Hypothalamus (tissue), 51 donors: ENCODE measurements at places on chromosomes 2 and 18.

DNA sequence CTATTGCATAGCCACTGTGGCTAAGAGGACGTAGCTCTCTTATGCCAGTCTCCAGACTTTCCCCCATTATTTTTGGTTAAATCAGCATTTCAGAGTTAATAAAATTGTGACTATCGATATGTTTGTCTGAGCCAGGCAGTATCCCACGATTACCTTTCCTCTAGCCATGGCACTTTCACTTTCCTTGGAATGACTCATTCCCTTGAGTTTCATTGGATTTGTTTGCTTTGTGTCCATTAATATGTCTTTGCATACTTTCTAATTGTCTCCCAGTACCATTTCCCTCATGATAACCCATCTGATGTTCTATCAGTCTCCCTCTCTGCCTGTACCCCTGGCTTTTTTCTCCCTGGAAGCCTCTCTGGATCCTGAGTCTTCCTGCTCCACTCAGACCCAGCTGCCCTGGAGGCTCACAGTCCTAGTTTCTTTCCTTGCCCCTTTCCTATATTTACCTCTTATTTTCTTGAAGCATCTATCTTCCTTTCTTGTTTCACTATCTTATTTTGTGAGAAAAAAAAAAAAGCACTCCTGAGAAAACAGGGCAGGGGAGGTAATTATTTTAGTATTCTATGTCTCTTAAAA lies 126.1 kb downstream of the MTX2 start:
- no peak for DNase-seq

GRCh38 chr2:85545780-85546240 lies 6.8 kb downstream of the MAT2A start:
- no peak for DNase-seq

DNA sequence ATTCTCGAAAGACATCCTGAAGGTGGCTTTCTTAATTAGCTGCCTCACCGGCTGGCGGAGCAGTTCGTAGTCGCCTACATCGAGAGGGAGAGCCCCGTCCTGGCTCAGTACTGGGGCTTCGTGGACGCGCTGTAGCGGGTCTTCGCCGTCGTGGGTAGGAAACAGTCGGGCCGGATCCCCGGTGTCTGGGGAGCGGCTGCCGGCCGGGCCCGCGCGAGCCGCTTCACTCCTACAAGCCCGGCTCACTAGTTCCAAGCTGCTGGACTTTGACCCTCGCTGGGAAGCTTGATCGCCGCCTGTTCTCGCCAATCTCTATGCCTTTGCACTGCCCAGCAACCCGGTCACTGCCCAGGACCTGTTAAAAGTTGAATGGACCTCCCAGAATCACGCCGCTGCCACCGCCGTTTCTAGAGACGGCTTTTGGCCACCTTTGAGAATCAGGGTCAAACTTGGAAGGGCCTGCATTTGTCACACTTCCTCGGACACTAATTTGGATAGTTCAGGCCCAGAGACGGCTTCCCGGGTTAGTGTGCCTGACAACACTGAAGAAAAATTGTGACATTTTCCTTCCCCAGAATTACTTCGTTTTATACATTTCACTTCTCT lies 41.4 kb upstream of the AKAIN1 start:
- DNase-seq: no peak

DNA sequence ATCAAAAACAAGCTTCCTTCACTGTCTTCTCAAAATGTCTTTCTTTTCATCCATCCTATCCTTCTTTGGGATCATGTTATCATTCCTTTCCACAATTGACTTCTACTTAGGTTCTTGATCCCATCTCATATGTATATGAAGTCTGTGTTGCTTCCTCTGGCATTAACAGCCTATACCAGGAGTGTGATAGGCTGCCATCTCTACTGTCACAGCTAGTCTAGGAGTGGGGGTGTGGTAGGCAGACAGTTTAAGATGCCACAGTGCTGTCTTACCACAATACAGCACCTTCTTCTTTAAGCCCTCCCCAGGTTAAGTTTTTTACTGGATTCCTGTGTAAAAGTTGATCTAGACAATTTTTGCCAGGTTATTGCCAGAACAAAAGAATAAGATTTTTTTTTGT lies 3.7 kb upstream of the HTR2B start:
- DNase-seq: no peak

DNA sequence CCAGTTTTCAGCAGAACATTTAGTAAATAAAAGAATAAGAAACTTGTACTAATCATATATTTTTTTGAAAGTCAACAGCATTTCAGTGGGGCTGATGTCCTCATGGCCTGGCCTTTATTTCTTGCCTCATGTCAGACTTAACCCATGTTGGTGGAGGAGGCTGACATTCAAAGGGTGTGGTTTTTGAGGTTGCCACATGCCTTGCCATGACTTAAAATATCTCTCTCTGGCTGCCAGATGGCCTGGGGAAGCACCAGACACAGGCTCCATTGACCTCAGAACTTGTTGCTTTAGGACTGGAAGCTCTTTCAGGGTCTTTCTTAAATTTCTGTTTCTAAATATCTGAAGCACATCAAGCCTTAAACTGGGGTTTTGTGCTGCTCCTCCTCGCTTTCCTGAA lies 32.5 kb upstream of the CD28 start:
- DNase-seq: no peak

- peak; percentile 75 for DNase-seq
These were observed at the start of gene MERTK for GRCh38 chr2:111897924-111898702. Gene MERTK (plus strand): TSS chr2:111898607. CDS start chr2:111898736, 129 bp downstream.

GRCh38 chr2:124281541-124281940 lies 256.5 kb downstream of the CNTNAP5 start:
- no peak for DNase-seq

GRCh38 chr2:236546561-236547002 lies 23.0 kb upstream of the ACKR3 start:
- no peak for DNase-seq

GRCh38 chr2:214591366-214591765 lies 180.5 kb downstream of the VWC2L start:
- no peak for DNase-seq

DNA sequence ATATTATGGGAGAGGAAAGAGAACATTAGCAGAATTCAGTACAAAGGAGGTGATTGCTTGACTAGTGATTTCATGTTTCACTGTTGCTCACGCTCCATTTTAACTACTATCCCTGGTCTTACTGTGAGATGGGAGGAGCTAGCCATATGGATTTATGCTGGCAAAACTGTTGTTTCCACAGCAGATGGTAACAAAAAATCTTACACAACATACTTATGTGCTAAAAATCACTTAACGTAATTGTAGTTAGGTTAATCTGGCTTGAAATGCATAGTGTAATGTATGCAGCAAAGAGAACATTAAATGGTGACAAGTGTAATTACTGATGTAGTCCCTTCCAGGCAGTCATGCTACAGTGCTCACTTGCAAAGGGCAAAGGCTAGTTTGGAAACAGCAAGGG lies 155.6 kb upstream of the LYPD1 start:
- no peak for DNase-seq

- no peak for DNase-seq
These were observed 106.3 kb downstream of the ACVR1 start for GRCh38 chr2:157769856-157770255.

DNA sequence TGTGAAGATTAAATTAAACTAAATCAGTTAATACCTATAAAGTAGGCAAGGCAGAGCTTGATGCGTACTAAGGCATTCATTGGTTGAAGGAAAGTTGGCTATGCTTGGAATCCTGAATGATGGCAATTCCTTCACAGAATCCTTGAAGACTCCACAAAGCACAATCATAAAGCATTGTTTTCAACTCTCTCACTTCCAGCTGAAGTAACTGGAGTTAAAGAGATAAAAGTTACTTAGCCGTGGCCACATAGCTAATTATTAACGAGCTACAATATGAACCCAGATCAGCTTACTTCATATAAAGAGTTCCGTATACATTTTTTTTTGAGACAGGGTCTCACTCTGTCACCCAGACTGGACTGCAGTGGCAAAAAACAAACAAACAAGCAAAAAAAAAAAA lies 483.9 kb upstream of the DDX18 start:
- DNase-seq: no peak

DNA sequence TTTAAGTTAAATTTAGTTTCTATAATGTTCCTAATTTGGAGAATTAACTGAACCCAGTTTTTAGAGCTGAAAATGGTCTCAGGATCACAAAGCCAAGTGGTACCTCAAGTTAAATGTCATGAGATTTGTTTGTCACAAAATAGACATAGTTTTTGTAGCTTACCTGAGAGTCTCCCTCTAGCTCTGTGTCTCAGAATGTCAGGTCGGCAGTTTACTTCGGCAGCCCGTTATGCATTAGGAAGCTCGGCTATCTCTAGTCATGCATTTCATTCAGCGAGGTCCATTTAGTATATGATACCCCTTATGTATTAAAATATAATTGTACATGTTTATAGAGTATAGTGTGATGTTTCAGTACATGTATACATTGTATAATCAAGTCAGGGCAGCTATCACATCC lies 155.6 kb downstream of the EML6 start:
- DNase-seq: no peak

- no peak for DNase-seq
These were observed 643.3 kb downstream of the SOCS6 start for GRCh38 chr18:70931942-70932814.

GRCh38 chr2:229993236-229993635 lies 70.9 kb downstream of the FBXO36 start:
- DNase-seq: no peak

DNA sequence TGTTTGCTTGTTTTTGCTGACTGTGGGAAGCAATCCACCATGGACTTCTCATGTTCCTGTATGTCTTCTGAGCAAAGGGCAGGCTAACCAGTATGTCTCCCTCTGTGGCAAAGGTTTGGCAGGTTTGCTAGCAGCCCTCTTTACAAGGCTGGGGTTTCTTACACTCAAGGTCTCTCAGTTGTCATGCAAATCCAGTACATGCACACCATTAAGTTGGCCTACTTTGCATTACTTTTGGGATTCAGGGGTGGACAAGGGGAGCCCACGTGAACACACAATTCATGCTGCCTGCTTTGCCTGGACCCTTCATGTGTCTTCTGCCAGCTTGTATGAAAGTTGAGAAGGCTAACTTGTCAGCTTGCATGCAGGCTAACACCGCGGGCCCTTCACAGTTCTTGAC lies 134.9 kb downstream of the LRRTM4 start:
- DNase-seq: no peak

GRCh38 chr2:218431878-218432277 lies 13.0 kb downstream of the VIL1 start:
- no peak for DNase-seq

- no peak for DNase-seq
These were observed at the start of gene EVA1A for GRCh38 chr2:75560768-75561565. Gene EVA1A (minus strand): TSS chr2:75560939. CDS start chr2:75518140, 42,799 bp downstream.

DNA sequence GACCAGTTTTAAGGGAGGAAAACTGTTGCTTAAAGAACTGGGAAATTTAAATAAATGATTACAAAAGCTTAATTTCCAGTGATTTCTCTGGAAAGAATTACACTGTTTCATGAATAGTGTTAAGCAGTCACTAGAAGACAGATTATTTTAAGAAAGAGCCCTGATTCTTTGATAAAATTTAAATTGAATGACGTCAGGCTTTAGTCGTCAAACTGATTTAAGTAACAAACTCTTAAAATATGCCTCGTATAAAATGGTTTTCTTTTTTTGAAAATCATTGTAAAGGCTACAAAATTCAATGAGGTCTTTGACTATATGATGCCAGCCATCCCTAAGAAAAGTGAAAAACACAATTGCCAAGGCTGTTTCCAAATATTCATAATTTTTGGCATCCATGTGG lies 465.0 kb downstream of the NR4A2 start:
- DNase-seq: no peak

DNA sequence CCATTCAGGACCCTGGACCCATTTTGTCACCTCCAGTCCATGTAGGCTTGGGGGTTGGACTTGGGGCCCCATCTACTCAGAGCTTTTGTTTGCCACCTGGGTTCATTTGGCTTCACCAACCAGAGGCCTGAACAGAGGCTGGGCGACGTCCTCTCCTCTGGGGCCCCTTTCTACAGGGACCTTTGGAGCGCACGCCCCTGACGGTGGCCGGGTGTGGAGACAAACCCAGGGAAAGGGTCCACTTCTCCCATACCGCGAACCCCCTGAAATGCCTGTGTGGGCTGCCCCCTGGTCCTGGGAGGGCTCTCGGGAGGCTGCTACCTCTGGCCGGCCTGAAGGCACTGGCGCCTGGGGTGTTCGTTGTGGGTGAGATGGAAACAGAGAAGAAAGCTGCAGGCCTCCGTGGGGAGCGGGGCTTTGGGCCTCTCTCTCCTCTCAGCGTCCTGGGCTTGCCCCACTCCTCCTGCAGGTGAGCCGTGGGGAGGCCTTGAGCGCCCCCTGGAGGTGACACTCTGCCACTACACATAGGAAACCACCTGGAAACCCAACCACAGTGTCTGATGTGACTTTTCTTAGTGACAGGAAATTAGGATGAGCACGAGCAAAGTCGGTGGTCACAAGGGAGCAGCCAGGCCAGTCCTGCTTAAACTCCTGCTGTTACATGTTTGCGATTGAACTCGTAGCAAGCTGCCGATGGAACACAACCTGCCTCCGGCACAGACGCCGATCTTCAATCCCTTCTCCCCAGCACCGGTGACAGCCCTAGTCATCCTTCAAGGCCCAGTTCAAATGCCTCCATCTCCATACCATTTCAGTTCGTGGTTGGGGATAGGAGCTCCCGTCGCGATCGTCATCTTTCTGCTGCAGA lies 12.0 kb upstream of the NTSR2 start:
- DNase-seq: peak; percentile 29

- DNase-seq: no peak
These were observed 108.1 kb downstream of the RBM43 start for GRCh38 chr2:151153601-151154000.

GRCh38 chr2:100972452-100972851 lies 29.6 kb upstream of the RPL31 start:
- no peak for DNase-seq

DNA sequence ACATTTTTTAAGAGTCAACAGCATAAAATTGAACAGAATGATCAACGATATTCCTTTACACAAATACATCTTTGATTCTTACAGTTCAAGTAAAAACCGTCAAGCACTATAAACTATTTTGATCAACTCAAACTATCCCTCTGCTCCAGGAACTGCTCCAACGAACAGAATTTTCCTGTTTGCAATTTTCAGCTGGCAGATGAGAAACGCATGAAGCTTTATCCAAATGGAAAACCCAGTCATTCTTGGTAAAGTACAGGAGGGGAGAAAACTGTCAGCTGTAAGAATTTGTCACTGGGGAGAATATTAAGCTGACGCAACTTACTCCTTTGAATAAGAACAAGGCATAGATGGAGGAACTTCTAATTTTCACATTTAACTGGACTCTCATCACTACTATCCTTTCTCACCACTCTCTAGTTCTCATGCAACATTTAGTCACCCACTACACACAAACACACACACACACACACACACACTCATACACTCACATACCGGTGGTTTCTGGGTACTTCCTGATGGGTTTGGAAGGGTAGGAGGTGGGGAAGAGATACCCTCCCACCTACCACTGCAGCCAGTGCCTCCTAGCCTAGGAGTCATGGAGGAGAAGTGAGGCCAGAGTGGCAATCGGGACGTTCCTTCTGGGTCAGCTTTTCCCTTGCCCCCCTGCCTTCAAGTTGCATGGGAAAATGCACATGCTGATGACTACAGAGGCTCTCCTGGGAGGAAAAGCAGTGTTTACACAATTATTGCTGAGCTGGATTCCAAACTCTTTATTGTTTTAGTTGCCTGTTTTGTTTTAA lies 54.0 kb upstream of the SPATS2L start:
- DNase-seq: no peak
